ENCODE measurements at places on chromosomes 5 and 9.

- DNase-seq, result no peak
Observed at GRCh38 chr9:82555431-82556051, 507.4 kb downstream of the RASEF start.

DNA sequence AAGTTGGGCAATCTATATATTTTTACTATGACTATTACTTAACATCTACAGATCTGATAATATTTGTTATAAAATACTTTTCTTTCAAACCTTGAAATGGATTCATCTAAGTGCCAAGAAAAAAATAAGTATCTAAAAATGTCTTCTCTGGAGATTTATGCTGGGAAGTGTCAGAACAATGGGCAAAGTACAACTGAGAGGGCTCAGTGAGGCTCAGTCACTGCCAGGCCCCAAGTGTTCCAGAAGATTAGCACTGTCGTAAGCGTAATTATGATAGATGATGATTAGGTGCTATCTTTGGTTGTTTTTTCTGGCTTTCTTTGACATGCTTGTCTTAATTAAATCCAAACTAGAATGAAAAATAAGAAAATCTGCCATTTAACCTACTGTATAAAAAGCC is 72.2 kb upstream of the ADAMTS19 start:
- no peak for DNase-seq

DNA sequence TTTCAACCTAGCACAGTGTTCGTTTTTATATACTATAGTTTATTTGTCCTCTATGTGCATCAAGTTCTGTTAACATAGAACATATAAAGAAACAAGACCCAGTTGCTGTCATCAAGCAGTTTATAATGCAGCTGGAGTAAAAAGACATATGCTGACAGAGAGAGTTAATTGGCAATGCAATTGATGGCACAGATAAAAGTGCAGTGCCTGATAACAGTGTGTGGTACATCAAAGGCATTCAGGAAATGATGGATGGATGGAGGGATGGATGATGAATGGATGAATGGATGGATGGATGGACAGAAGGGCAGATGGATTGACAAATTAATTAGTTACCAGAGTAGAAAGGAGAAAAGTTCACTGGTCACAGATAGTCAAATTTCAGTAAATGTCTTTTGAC is 238.9 kb downstream of the RFK start:
- no peak for DNase-seq

DNA sequence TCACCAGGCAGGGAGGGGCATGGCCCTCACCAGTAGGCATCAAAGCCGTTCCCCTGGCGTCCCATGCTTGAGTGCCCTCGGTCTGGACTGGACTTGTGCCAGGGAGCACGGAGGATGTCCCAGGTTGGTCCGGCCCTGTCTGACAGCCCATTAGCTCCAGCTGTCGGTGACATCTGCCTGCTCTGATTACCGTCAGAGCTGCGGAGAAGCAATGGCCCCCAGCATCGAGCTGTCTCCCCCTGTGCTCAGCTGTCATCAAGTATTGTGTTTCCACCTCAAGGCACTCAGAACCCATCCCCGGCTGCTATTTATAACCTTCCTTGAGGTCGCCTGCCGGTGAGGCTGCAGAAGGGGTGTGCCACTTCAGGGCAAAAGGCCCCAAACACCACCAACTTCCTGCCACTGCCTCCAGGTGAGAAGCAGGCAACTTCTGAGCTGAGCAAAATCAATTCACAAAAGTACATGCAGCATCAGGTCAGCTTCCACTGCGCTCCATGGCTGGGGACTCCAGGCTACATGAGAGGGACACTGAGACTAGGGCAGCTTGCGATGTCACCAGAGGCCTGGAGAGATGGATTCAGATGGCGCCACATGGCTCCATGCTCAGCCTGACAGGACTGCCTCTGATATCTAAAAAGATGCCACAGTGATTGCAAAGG is 142.7 kb downstream of the C5orf15 start:
- DNase-seq, result no peak

GRCh38 chr5:170519549-170519948 is 15.7 kb downstream of the KCNIP1 start:
- DNase-seq, result no peak

DNA sequence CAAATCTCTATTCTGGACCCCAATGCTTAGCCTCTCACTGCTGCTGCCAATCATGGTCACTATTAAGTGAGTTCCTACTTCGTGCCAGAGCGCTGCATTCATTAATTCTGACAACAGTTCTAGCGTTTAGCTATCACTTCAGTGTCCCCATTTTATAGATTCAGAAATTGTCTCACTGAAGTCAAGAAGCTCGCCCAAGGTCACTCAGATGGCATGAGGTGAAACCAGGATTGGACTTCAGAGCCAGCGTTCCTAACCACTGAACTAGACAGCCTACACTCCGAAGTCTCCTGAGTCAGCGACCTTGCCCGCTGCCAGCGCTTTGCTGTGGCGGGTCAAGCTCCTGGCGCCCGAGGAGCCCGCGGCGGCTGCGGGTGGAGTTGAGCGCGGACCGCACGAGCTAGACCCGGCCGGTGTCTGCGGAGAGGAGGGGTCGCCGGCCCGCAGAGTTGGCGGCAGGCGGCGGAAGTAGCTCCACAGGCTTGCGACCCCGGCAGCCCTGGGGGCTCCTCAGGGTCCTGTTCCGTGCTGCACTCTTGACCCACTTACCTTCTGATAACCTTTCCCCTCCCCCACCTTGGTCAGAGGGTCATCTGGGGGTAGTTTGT is 2.1 kb upstream of the GABRB2 start:
- DNase-seq, result no peak

GRCh38 chr5:15787681-15788080 is 287.7 kb downstream of the FBXL7 start:
- no peak for DNase-seq

DNA sequence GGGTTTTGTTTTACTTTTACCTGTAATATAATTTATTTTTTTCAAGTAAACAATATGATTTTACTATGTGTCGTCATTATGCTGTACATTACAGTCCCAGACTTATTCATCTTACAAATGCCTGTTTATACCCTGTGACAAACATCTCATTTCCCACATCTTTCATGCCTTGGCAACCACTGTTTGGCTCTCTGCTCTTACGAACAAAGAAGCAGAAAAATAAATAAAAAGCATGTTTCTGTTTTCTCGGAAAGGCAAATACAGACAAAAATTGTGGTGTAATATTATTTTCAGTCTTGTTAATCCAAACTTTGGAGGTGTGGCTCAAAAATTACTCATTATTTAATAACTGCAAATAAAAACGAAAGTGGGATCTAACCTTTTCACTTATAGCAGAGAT is 393.0 kb downstream of the CDH12 start:
- no peak for DNase-seq

DNA sequence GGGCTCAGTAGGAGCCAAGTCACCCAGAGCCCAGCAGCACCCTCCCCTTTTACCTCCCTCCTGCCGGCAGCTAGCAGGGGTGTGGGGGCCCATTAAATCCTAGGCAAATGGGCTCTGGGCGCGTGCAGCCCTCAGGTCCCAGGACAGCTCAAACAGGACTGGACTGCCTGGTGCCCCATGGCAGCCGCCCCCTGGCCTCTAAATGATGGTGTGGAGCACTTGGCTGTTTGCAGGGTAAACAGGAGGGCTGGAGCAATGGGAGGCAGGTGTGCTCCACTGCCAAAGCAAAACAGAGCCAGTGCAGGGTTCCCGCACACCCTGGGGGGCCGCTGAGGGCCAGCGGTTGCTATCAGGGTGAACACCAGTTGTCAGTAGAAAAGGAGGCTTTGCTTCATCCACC is 55.9 kb upstream of the C5orf58 start:
- no peak for DNase-seq

DNA sequence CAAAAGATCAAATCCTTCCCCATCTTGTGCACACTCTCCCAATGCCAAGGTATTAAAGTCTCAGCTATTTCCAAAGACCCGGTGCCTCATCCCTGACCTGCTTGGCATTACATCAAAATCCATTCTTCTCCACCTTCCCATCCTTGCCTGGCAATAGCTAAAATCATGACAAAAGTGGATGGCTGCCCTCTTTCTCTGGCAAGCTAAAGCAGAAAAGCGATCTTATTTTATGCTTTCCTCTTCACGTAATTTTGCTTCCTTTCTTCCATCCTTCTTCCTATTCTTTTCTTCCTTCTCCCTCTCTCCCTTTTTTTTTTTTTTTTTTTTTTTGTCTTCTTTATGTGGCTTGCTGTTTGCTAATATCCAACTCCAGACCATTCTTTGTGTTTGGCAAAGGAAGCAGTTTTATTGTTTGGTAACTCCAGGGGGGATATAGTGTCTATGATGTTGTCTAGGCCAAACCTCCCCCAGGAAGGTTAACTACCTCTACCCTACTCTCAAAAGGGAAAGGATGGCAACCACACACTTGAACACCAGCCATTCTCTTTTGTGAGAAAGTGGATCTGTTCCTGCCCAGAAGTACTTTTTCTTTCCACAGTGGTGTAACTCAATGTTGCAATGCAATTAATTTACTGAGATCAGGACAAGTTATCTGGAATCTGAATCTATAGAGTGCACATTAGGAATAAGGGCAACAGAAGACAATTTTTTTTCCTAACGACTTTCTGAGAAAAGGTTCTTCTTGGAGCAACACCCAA is 120.9 kb upstream of the TMEM161B start:
- DNase-seq, result no peak

All from midbrain (tissue), 1 donor.